ENCODE measurements at places on chromosomes 11 and 22. TPM values are rescaled to one million over a fixed set of nuclear protein-coding genes. Genes with fewer than 3 reads are reported as not detected.
A peak's percentile ranks its signal among the peaks of the same experiment; 100 is the strongest.

OR1S1 gene
- total RNA-seq = not detected

- no peak overlapping the region for H3K4me3 ChIP-seq
- no peaks in the 10 kb centered on the region for H3K4me1 ChIP-seq
- H3K27me3 ChIP-seq = no peaks in the 10 kb centered on the region
- no peaks in the 10 kb centered on the region for H3K36me3 ChIP-seq
- H3K27ac ChIP-seq = no peak overlapping the region
- no peak for DNase-seq
Measured at GRCh38 chr22:24441406-24442351, 14.3 kb downstream of the ADORA2A start.

GRCh38 chr11:77374108-77374507 lies 72.6 kb upstream of the GDPD4 start:
- no peak overlapping the region for H3K4me3 ChIP-seq
- H3K27ac ChIP-seq = no peak overlapping the region
- no peaks in the 10 kb centered on the region for H3K27me3 ChIP-seq
- no peaks in the 10 kb centered on the region for H3K36me3 ChIP-seq

DNA sequence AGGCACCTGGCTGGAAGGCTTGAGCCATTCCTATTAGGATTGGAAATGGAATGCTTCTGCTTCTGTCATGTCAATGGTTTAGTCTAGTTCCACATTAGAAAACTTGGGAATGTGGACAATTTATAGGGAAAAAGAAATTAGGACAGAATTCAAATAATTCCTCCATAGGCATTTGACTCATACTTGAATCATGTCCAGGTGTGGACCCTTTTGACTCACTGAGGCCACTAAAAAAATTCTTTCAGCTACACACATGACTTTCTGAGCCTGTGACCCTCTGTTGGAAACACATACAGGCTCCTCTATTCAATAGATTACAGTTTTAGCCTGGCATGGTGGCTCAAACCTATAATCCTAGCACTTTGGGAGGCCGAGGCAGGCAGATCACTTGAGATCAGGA lies 100.5 kb downstream of the RASSF10 start:
- H3K36me3 ChIP-seq = no peaks in the 10 kb centered on the region
- no peak overlapping the region for H3K27ac ChIP-seq
- H3K4me1 ChIP-seq = no peaks in the 10 kb centered on the region
- no peak overlapping the region for H3K4me3 ChIP-seq
- H3K27me3 ChIP-seq = no peaks in the 10 kb centered on the region
- no peak for DNase-seq

GRCh38 chr22:35491908-35492380 lies 48.7 kb upstream of the RASD2 start:
- H3K27ac ChIP-seq = no peak overlapping the region
- no peaks in the 10 kb centered on the region for H3K36me3 ChIP-seq
- H3K4me1 ChIP-seq = no peaks in the 10 kb centered on the region
- no peaks in the 10 kb centered on the region for H3K27me3 ChIP-seq
- no peak overlapping the region for H3K4me3 ChIP-seq

POU2AF2 gene
- total RNA-seq = not detected

GRCh38 chr11:119644502-119644901 lies 84.5 kb downstream of the NECTIN1 start:
- H3K27me3 ChIP-seq = no peaks in the 10 kb centered on the region
- H3K36me3 ChIP-seq = no peaks in the 10 kb centered on the region
- H3K4me1 ChIP-seq = no peaks in the 10 kb centered on the region
- no peak overlapping the region for H3K4me3 ChIP-seq
- DNase-seq = no peak

DNA sequence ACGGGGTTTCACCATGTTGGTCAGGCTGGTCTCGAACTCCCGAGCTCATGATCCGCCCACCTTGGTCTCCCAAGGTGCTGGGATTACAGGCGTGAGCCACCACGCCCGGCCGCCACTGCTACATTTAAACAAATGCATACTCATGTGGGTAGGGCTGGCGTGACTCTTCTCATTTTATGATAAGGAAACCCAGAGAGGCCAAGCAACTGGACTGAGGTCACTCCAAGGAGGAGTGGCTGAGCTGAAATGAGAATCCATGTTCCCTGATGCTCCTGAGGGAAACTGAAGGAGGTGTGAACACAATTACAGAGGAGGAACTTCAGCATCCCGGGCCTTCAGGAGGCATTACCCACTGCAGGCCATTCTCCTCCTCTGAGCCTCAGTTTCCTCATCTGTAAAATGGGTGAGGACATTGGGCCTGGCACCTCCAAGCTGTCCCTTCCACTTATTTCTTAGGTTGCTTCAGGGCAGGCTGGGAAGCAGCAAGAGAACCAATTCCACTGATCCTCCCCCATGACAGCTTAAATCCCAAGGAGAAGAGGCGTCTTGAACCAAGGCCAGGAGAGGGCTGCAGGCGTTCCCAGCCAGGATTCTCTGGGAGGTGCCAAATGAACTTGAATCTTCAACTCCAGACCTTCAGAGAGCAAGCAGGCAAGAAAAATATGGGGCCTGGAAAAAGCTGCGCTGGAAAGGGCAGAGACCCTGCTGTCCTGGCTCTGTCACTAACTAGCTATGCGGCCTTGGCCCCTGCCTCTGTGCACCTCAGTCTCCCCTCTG lies 2.9 kb downstream of the TST start:
- H3K27me3 ChIP-seq = no peaks in the 10 kb centered on the region
- peak overlapping the region; percentile 83 for H3K27ac ChIP-seq
- H3K36me3 ChIP-seq = no peaks in the 10 kb centered on the region
- no peak overlapping the region for H3K4me3 ChIP-seq
- DNase-seq = no peak

DNA sequence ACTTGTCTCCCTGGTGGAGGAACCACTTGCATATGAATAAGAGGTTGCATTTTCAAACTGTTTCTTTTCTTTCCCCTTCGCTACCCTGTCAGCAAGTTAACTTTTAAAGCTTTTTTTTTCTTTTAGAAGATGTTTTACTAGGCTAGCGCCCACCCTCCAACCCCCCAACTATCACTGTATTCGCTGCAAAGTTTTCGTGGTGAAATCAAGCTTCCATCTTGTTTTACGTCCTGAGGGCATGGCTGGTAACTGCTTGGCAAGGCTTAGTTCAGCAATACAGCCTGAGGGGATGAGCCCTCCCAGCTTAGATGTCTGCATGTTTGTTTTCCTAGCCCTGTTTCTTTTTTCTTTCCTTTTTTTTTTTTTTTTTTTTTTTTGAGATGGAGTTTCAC lies 1359.3 kb downstream of the LRRC4C start:
- no peaks in the 10 kb centered on the region for H3K27me3 ChIP-seq
- H3K4me1 ChIP-seq = no peaks in the 10 kb centered on the region
- H3K4me3 ChIP-seq = no peak overlapping the region
- H3K27ac ChIP-seq = no peak overlapping the region
- no peak for DNase-seq

DNA sequence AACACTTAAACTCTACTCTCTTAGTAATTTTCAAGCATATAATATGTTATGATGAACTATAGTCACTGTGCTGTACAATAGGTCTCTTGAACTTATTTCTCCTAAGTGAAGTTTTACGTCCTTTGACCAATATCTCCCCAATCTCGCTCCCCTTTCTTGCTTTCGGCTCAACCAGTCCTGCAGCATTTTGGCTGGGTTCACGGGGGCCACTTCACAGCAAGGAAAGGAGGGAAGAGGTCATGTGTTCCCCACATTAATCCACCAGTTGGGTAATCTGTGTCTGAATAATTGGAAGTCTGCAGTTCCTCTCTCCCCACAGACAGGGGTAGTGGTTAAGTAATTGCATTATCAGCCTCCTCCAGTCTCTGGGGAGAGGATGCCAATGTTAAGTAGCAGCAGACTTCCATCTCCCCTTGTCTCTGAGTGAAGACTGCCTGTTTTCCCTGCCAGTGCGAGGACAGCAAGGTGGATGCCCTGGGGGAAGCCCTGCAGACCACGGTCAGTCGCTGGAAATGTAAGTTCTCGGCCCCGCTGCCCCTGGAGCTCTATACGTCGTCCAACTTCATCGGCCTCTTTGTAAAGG lies 59.2 kb upstream of the CRTAM start:
- H3K27me3 ChIP-seq = no peaks in the 10 kb centered on the region
- peaks cover 3% of the 10 kb centered on the region for H3K4me1 ChIP-seq
- H3K36me3 ChIP-seq = no peaks in the 10 kb centered on the region

- no peak overlapping the region for H3K27ac ChIP-seq
- no peaks in the 10 kb centered on the region for H3K27me3 ChIP-seq
- no peaks in the 10 kb centered on the region for H3K36me3 ChIP-seq
- no peaks in the 10 kb centered on the region for H3K4me1 ChIP-seq
- no peak overlapping the region for H3K4me3 ChIP-seq
Measured at GRCh38 chr22:22946131-22946530, 58.5 kb downstream of the IGLL5 start.

- H3K27ac ChIP-seq = no peak overlapping the region
- H3K27me3 ChIP-seq = no peaks in the 10 kb centered on the region
Measured at GRCh38 chr22:47291565-47292495, 529.4 kb downstream of the TBC1D22A start.

SLC22A25 gene
- not detected for total RNA-seq

DNA sequence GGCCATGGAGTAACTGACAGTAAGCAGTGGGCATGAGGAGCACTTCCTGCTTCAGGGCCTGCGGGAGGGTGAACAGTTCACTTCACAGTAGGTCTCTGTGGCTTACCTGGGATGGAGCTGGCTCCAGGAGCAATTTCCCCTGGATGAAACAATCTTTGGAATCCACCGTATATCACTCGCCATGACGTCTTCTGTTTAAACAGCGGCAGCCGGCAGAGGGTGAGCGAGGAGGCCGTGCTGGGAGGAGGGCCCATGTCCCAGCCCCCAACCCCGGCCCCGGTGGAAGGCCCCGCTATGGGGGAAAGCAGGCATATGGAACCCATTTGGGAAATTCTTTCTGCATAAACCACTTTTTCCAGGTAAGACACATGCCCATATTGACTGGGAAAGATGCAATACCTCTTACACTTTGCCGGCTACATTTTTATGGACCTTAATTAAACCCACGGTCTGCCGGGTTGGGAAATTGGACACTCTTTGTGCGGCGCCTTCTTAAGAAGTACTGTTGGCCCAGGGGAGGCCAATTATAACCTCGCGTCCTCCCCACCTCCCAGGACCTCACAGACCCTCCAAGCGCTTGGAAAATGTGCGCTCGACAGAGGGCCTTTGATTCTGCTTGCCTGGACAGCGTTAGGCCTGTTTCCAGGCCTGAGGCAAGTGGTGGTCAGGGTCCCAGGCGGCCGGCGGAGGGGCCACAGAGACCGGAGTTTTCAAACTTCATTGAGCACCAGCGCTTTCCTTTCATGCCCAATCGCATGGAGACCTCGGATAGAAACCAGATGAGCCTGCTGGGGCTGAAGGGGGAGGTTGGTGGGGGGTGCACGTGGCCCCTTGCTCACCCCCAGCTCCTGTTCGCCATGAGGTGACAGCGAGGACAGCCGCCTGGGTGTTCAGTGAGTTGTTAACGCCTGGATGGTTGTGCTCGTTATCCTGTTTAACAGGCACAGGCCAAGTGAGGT lies 40.4 kb downstream of the SMIM38 start:
- H3K36me3 ChIP-seq = no peaks in the 10 kb centered on the region
- no peak for DNase-seq
- H3K27ac ChIP-seq = no peak overlapping the region
- no peaks in the 10 kb centered on the region for H3K27me3 ChIP-seq
- H3K4me3 ChIP-seq = no peak overlapping the region

Measured in ovary (tissue), 10 donors.